ENCODE measurements at places on chromosomes 13 and 19.

- DNase-seq: no peak
Observed at GRCh38 chr19:484494-484893, 11.8 kb upstream of the MADCAM1 start.

DNA sequence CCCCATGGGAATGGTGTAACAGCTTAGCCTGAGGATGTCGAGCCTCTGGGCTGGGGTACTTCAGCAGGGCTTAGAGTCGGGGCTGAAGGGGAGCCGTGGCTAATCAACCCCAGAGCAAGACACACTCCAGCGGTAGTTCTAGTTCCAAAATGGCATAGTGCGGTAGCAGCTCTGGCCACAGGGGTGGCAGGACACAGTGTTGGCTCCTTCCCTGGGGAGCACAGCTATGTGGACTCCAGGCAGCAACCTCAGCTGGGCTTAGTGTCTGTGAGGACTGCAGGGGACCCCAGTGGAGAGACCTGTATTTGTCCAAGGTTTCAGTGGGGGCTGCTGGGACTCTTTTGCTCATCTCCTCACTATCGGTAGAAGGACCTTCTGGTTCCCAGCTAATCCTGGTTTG, 70.8 kb upstream of the PCDH20 start:
- no peak for DNase-seq

DNA sequence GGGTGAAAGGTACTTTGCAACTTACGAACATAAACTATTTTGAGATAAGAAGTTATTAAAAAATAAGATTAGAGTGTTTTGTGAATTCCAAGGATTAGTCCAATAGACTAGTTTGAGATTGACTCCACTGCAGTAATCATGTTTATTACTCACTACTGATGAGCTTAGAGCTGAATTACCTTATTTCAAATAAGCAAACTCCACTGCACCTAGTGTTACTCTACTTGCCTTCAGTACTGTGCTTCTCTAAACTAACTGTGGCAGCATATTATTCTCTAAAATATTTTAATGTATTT, 111.7 kb downstream of the MIPEP start:
- DNase-seq: no peak

- no peak for DNase-seq
Observed at GRCh38 chr13:53100394-53101063, 71.9 kb downstream of the OLFM4 start.

DNA sequence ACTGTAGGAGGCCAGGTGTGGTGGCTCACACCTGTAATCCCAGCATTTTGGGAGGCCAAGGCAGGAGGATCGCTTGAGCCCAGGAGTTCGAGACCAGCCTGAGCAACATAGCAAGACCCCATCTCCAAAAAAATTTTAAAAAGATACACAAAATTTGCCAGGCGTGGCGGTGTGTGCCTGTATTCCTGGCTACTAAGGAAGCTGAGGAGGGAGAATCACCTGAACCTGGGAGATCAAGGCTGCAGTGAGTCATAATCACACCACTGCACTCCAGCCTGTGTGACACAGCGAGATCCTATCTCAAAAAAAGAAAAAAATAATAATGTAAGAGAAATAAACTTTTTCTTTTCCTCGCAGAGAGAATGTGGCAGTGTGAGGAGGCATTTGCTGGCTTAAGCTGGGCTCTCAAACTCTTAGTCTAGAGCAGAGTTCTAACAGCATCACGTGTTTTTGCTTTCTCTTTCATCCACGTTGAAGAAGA, 21.1 kb downstream of the FAM187B start:
- no peak for DNase-seq

DNA sequence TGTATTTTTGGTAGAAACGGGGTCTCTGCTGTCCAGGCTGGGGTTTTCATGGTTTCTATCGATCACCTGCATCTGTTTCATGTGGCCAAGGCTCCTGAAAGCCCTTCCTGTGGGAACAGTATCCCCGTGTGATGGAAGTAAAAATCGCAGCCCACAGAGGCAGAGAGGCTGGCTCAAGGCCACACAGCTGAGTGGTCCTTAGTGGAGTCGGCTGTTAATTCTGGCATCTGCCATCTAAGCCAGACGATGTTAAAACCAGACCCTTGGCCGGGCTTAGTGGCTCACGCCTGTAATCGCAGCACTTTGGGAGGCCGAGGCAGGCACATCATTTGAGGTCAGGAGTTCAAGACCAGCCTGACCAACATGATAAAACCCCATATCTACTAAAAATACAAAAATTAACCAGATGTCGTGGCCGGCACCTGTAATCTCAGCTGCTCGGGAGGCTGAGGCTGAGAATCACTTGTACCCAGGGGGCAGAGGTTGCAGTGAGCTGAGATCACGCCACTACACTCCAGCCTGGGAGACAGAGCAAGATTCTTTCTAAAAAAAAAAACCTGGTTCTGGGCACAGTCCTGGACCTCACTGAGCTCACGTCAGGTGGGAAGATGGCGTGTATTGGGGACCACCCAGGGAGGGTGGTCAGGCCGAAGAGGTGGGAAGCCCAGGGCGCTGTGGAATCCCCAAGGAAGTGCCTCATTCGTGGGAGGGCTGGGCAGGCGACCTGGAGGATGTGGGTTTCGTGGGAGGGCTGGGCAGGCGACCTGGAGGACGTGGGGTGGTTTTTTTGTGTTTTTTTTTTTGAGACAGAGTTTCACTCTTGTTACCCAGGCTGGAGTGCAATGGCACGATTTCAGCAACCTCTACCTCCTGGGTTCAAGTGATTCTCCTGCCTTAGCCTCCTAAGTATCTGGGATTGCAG, 18.5 kb upstream of the MISP start:
- DNase-seq: no peak

GRCh38 chr13:59166174-59166573, 997.6 kb downstream of the DIAPH3 start:
- DNase-seq: no peak

DNA sequence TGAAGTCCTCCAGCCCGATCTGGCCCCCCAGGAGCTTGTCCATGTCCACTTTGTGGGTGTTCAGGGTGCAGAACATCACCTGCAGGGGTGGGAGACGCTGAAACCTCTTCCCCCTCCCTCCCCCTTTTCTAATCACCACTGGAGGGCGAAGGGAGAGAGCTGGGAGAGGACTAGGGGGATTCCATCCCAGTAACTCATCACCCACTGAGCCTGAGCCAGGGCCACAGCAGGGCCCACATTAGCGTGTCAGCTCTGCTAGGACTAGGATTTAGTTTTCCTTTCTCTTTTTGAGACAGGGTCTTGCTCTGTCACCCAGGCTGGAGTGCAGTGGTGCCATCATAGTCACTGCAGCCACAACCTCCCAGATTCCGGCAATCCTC, 5.5 kb upstream of the PTGER1 start:
- no peak for DNase-seq

All from SHP77 (cell line).